CD4-positive, alpha-beta T cell treated with Interleukin-21 for 1 hour (primary cell): ENCODE measurements at places on chromosomes 7 and 10.

DNA sequence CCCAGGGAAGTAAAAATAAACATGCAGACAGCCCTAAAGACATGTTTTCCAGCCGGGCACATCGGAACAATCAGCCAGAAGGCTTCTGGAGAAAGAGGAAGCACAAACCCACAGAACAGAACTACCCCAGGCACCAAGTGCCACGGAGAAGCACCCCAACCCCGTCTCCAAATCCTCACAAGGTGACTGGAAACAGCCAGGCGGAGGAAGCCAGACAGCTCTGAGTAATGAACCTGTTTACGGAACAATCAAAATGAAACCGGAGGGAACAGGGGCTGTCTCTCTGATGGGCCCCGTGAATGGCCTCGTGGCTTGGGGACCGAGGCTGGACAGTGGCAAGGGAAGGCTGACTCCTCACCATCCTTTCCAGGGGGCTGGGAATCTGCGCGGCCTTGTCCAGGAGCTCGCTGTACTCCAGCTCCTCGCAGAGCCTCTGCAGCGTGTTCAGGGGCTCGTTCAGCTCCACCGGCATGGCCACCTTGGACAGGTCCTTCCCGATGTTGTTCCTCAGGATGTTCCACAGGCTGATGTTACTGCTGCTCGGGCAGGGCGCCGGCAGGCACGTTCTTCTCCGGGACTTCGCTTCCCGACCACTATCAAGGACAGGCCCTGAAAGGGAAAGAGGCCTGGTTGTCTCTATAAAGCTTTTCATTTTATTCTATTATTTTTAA is 77.0 kb upstream of the GSDME start:
- peak; percentile 12 for DNase-seq

DNA sequence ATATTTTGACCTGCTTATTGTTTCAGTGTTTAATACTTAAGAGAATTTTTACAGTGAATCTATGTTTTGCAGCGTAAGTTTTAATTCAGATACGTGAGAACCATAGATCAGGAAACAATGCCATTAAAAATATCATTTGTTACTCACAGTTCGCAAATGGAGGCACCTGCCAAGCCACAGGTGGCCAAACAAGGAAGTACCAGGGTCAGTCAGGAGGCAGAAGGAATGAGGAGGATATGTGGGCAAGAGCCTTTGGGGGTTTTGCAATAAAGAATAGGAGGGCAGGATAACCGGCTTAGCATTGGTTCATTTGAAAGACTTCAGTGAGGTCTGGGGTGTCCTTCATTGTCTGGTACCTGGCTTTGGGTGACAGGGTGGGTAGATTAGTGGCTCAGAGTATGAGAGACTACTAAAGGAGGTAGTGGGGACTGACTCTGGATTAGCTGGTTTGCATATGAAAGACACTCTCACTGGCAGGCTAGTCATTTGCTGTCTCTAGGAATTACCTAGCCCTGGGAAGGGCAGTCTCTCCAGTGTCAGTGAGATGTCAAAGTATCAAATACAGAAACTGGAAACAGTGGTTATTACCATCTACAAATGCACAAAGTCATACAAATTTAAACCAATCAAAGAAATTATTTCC is 132.2 kb upstream of the CAV2 start:
- no peak for DNase-seq

DNA sequence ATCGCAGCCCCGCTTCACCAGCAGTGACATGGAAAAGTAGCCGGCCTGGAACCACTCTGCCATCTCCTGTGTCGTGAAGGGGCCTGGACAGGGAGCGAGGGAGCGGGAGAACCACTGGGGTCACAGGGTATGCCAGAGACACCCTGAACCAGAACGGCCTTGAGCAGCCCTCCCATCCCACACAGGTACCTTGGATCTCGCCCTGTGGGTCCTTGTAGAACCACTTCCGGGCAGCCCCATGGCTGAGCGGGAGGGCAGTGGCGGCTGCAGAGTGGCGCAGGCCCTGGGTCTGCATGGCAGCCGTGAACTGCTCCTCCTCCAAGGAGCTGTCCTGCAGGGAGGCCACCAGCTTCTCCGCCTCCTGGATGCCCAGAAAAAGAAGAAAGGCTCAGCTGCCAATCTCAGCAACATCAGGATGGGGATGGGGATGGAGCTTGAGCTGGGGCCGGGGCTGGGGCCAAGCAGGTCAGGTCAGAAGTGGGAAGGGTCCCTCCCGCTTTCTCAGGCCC is 9.5 kb downstream of the GIGYF1 start:
- DNase-seq = no peak

- no peak for DNase-seq
Observed at GRCh38 chr7:108861071-108861470, 291.4 kb downstream of the DNAJB9 start.

- no peak for DNase-seq
Observed at GRCh38 chr7:106966121-106966520, 78.4 kb upstream of the PRKAR2B start.
